ENCODE measurements at places on chromosomes 2 and 18.

DNA sequence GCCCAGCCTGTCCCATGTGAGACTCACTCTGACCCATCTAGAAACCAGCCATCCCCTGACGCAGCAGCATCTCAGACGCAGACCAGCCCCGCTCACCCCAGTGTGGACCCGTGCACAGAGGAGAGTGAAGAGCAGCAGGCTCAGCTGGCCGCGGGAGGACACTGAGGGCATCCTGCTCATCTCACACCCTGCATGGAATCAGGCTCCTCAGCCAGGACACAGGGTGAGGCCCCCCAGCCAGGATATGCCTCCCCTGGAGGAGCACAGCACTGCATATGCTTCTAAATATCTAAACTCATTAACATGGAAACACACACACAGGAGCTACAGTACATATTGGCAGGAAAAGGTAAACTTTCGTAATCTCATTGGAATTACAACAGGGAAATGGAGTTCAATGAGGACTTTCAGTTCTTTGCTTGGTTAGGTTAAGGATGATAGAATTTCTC, 34.4 kb downstream of the NEMP2 start:
- DNase-seq, result no peak

GRCh38 chr2:171798156-171798820, 95.8 kb downstream of the SLC25A12 start:
- no peak for DNase-seq

DNA sequence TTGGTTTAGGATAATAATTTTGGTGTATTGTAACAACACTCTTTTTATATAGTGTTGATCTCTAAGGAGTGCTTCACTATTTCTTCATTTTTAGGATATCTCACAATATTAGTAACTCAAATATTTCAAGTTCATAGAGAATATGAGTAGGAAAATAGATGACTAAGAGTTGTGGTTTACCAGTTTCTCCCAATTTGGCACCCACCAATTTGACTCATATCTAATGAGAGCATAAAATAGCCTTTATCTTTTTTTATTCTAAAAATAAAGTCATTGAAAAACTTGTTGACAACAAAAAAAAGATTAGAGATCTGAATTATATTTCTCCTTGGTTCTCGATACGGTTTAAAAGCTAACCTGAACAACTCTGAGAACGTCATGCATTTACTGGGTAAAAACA, 204.0 kb downstream of the PARD3B start:
- no peak for DNase-seq

DNA sequence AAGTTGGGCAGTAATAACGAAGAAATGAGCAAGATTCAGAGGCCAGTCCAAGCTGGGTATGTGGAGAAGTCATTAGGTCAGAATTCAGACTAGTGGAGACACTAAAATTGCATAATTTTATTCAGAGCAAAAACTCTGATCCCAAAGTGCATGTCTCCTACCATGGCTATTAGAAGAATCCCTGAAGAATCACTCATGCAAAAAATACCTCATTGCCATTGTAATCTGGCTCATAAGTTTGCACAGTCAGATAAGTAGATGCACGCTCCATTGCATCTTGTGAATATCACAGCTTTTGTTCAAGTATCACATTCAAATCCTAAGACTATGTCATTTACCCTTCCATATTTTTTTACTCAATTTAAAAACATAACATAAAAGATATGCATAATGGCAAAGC, 692.2 kb upstream of the KLHL29 start:
- no peak for DNase-seq

- no peak for DNase-seq
Measured at GRCh38 chr2:84902526-84902925, 2.9 kb upstream of the TMSB10 start.

GRCh38 chr18:40532046-40532445, 1423.0 kb upstream of the PIK3C3 start:
- no peak for DNase-seq

GRCh38 chr2:29447513-29447912, 332.3 kb downstream of the CLIP4 start:
- no peak for DNase-seq

DNA sequence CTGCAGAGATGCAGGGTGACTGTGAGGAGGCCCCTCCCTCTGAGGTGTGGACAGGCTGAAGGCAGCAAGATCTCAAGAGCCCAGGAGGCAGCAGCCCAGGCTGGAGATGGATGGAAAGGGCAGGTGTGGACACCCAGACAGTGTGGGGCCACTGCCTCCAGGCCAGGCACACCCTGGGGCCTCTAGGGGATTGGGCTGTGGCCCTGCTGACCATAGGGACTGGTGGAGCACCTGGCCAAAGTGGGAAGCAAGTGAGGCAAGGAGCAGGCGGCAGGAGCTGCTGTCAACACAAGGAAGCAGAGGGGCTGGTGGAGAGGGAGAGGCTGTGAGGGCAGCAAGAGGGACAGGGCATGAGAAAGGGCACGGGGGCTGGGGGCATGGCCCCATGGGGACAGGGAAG, 10.8 kb downstream of the SNED1 start:
- DNase-seq, result no peak

- no peak for DNase-seq
Measured at GRCh38 chr2:39469807-39470206, 32.7 kb upstream of the MAP4K3 start.

GRCh38 chr18:11521853-11522252, 87.5 kb upstream of the SLC35G4 start:
- no peak for DNase-seq

GRCh38 chr2:24618680-24619079, 127.6 kb downstream of the NCOA1 start:
- no peak for DNase-seq

- no peak for DNase-seq
Measured at GRCh38 chr2:42495611-42496010, 1.8 kb upstream of the KCNG3 start.

DNA sequence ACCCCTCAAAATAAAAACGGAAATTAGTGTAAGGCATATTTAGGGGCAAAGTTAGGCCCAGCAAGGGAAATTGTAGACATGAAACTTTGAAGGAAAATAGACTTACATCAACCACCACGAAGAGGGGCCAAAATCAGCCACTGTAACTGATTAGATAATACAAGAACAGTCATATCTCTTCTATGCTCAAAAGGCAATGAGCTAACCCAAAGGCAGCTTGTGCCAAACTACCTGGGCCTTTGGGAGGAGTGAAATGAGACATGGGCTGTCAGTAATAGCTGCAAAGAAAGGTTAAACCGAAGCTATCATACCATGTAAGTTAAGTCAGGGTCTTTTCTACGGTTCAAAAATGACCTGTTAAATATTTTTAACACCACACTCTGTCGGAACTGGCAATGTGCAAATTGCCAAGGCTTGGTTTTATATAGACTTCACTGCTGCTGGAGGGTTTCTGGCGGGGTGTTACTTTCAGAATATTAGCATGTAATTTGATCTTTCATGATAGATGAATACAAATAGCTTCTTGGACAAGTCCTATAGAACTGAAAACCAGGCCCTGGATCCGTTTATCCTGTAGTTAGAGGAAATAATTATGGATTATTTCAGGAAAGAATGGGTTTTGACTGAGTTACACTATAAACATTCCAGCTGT, 69.6 kb downstream of the ACVR1 start:
- no peak for DNase-seq

DNA sequence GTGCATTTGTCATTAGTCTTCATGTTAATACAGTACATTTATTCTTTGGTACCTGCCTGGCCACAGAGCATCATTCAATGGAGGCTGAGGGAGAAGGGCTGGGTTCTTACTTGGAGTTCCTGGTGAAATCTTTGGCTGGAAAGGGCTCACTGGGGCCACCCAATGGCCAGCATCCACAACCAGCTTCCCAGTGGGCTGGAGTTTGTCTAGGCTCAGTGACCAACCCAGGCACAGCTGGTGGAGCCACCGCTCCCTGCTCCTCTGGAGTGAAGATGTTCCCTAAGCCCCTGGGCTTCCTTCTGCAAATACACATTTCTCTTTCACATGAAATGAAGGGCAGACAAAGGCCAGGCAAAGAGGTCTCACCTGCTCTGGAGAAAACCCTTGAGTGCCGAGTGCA, 34.4 kb downstream of the EHD3 start:
- DNase-seq, result no peak
